ENCODE measurements at places on chromosomes 4 and X.

GRCh38 chrX:104749951-104750610 is 184.1 kb downstream of the IL1RAPL2 start:
- no peak for DNase-seq

DNA sequence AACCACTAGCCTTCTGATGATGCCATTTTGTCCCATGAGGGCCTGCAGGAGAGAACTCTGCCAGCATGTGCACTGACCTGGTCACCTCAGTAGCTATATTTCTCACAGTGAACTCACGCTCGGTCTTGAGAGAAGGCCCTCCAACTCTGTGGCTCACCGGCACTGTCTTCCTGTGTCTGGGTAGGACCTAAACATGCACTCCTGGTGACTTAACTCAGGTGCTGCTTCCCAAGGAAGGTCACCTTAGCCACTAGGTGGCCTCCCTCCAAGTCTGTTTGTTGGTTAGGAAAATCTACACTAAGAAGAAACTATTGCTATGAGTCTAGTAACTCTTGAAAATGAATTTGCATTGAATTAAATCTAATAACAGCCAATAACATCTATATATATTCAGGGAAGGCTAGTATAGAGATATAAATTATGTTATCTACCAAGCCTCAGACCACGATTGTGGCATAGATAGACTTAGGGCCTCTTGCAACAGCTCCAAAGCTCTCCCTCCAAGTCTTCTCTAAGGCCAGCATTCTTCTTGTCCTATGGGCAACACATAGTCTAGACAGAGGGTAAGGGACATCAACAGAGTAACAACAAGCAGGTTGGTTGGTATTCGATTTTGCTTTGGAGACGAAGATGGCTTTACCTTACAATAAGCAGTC is 24.7 kb downstream of the TLR10 start:
- DNase-seq: peak; percentile 81

GRCh38 chrX:76420237-76420636 is 7.3 kb upstream of the MAGEE1 start:
- DNase-seq: no peak

DNA sequence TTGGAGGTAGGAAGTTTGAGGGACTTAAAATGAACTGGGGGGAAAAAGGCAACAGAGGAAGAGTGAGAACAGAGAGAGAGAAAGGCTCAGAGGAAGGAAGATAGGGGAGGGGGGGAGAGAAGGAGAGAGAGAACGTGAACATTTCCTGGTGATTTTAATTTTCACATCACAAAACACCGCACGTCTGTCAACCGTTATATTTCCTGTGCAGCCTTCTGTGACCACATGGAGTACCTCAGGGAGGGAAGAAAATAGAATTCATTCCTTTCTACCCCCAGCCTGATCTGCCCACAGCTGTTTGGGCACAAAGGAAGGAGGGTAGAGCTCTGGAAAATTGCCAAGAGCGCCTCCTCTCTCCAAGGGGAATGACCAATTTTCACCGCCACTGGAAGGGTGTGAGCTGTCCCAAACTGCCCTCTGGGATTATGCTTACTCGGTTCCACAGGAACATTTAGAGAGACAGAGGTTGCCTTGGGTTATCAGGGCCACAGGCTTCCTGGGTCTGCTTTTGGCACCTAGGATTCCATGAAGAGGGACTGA is 135.7 kb upstream of the MAMLD1 start:
- no peak for DNase-seq

DNA sequence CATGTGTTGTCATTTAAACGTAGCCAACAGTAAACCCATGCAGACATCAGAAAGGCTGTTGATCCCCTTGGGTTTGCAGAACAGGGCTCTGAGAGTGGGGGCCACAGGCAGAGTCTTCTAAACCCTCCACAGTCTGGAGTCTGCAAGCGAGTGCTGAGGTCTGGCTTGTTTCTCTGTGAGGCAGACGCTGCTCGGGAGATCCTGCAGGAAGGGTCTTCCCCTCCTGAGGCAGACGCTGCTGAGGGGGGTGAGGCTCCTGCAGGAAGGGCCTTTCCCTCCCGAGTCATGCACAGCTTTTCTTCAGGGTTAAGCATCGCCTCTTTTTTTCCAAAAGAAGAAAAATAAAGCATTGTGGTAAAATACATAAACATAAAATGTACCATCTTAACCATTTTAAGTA is 17.1 kb upstream of the PDE6B start:
- DNase-seq: no peak

Measured in endodermal cell (in vitro differentiated cells).